Dermis microvascular lymphatic vessel endothelial cell (primary cell): ENCODE measurements at places on chromosomes 12 and 14. TPM values are rescaled to one million over a fixed set of nuclear protein-coding genes. Genes with fewer than 3 reads are reported as not detected.

Gene NTS
- total RNA-seq: 0.26 and 0.89 TPM in 2 replicates

Gene RD3L
- total RNA-seq: not detected in 2 replicates

Gene PWP1
- total RNA-seq: 54.4 and 56.7 TPM in 2 replicates

Gene SLC24A4
- under 0.01 TPM in 2 replicates for total RNA-seq

Gene ITGB7
- 0.25 TPM in 1 of 2 replicates, not detected in the other for total RNA-seq

Gene TMEM19
- 34.5 and 42.5 TPM in 2 replicates for total RNA-seq

Gene SAMD15
- 0.38 and 1.0 TPM in 2 replicates for total RNA-seq

Gene ANKRD52
- total RNA-seq: 10.1 and 17.1 TPM in 2 replicates

Gene LRRC9
- total RNA-seq: not detected in 2 replicates

Gene TMBIM4
- 60.2 and 79.5 TPM in 2 replicates for total RNA-seq

Gene HNF1A
- total RNA-seq: not detected in 2 replicates

Gene ACACB
- total RNA-seq: 1.7 and 6.8 TPM in 2 replicates

Gene PMCH
- not detected in 2 replicates for total RNA-seq

Gene RNU4-1
- total RNA-seq: under 0.01 TPM in 2 replicates

Gene MEG3
- 1.2 and 10.1 TPM in 2 replicates for total RNA-seq

Gene OASL
- total RNA-seq: 0.25 and 0.26 TPM in 2 replicates

Gene TAS2R14
- total RNA-seq: 0.90 and 1.0 TPM in 2 replicates

Gene SMIM41
- total RNA-seq: under 0.01 TPM in 2 replicates

Gene IRAK3
- total RNA-seq: 9.5 and 14.5 TPM in 2 replicates
